ENCODE measurements at places on chromosomes 16 and 17.

DNA sequence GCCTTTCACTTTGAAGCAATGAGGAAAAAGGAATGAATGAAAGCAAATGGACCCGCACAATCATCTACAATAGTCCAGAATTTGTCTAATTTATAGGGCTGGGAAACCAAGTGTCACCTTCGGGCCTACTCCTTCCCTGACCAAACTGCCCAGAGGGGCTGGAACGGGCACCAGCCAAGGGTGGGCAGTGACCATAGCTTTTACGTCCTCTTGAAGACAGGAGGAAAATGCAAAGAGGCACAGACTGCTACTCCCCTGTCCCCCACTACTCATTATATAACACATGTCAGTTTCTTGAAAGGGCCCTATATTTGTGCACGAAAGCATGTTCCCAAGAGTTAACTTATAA, 122.3 kb downstream of the ZFHX3 start:
- DNase-seq: no peak

GRCh38 chr16:81136390-81137335, 40.5 kb upstream of the GCSH start:
- DNase-seq: no peak

DNA sequence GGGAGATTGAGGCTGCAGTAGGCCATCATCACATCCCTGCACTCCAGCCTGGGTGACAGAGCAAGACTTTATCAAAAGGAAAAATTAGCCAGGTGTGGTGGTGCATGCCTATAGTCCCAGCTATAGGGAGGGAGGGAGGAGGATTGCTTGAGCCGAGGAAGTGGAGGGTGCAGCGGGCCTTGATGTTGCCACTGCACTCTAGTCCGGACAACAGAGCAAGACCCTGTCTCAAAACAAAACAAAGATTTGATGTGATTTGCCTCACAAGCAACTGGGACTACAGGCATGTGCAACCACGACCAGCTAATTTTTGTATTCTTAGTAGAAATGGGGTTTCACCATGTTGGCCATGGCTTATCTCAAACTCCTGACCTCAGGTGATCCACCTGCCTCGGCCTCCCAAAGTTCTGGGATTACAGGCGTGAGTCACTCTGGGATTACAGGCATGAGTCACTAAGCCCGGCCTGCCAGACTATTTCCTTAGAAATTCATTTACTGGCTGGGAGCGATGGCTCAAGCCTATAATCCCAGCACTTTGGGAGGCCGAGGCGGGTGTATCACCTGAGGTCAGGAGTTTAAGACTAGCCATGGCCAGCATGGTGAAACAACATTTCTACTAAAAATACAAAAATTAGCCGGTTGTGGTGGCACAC, 11.5 kb downstream of the UBE2G1 start:
- no peak for DNase-seq

DNA sequence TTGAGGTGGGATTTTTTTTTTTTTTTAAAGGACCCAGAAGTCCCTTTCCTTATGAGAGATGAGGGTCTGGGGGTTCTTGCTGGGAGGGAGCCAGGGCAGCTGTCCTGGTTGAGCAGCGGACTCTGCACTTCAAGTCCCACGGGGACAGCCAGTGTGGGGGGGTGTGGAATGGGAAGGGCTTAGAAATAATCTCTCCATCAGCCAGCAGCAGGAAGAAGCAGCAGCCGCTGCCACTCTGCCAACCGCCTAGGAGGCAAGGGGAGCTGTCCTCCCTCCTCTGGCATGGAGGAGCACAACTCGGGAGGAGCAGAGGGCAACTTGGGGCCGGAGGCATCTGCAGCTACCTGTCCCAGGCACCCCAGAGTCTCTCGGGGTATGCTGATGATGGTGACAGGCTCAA, at the start of gene KCNG4:
Gene KCNG4 (minus strand): TSS at position 104 of the 400 bp plus-strand sequence. CDS start 2,527 bp downstream, outside the sequence.
- no peak for DNase-seq

DNA sequence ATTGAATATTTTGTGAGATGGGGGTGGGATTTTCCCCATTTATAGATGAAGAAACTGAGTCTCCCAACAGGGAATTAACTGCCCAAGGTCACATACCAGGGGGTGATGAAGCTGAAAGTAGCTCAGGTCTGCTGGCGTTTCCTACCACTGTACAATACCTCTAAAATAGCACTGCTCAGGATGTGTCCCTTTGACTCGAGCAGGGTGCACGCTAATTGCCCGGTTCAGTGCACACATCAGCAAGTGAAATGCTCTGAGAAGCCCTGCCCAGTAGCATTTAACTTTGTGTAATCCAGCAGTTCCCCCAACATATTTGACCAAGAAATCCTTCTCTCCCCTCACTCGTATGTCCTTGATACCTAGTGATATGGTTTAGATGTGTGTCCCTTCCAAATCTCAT, 50.1 kb upstream of the DDX52 start:
- DNase-seq: no peak

DNA sequence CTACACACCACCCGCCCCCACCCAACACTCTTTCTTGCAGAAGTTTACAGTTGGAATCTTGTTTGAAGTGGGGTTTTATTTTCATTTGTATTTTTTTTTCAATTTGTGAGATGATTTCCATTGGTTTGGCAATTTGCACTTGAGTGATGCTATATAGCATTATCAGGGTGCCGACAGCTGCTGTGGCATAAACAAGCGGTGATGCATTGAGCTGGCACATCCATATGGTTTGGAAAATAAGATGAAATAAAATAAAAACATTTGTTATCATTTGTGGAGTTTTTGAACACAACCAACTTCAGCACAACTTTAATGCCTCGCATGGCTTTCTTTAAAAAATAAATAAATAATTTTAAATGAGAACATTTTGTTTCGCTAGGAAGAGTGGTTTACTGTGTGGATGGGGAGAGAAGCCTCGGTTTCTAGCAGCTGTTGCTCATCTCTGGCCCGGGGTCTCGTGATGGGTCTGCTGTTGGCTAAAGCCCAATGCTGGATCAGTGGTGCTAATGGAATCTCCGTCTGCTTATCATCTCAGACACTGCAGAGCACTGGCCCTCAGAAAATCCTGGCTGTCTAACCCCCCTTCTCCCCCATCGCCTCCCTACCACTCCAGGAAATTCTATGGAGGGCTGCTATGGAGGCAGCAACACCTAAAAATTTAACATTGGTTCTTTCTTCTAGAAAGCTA, 192.3 kb upstream of the MAF start:
- no peak for DNase-seq

Measured in GM20000 (cell line).